ENCODE measurements at places on chromosomes 5 and 9. TPM values are rescaled to one million over a fixed set of nuclear protein-coding genes. Genes with fewer than 3 reads are reported as not detected.

The BNC2 gene
- 26.8 TPM for total RNA-seq

The OR1Q1 gene
- not detected for total RNA-seq

The SPINK6 gene
- total RNA-seq = not detected

The HARS2 gene
- 21.4 TPM for total RNA-seq

The IL4 gene
- total RNA-seq = not detected

The ADAMTSL1 gene
- total RNA-seq = 0.90 TPM

The PCDHA12 gene
- 10.6 TPM for total RNA-seq

- H3K27me3 ChIP-seq = no peaks in the 10 kb centered on the region
- H3K27ac ChIP-seq = no peak within 1 kb of the TSS
- H3K4me1 ChIP-seq = peaks cover 9% of the 10 kb centered on the region
- H3K4me3 ChIP-seq = peak within 1 kb of the TSS; percentile 83
- no peak for DNase-seq
Observed at GRCh38 chr9:35828716-35829083, at the start of gene FAM221B. Gene FAM221B (minus strand): TSS chr9:35828732. CDS start chr9:35826161, 2,571 bp downstream.

GRCh38 chr9:121267689-121268597 is at the start of gene GSN:
Gene GSN (plus strand): TSS chr9:121268162. CDS start chr9:121301972, 33,810 bp downstream.
- no peak within 1 kb of the TSS for H3K27ac ChIP-seq
- peaks cover 31% of the 10 kb centered on the region for H3K4me1 ChIP-seq
- H3K4me3 ChIP-seq = peak within 1 kb of the TSS; percentile 63
- peak; percentile 86 for DNase-seq
- H3K27me3 ChIP-seq = peaks cover 30% of the 10 kb centered on the region

DNA sequence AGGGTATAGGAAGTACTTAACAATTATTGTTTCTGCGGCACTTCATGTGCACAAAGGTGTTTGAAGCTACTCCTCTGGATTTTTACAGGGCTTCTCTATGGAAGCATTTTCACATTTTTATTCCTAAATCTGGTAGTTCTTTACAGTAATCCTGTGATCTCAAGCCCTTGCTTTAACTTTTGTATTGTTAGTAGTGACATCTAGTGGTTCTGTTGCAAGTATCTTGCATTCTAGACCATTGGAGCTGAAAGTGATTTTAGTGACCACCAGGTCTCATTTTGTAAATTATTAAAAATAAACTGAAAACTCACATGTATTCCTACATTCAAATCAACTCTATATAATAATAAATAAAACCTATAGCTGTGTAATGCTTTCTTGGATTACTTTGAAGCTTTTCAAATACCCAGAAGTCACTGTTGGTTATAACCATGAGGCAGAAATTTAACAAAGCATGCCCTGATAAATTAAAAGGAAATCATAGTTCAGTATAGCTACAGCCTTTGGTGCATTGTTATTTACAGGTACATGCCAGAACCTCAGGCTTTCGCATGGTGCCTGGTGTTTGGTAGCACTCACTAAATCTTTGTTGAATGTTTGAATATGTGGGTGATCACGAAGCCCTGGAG is 18.9 kb downstream of the RPS23 start:
- no peak for DNase-seq
- H3K27me3 ChIP-seq = no peaks in the 10 kb centered on the region
- no peaks in the 10 kb centered on the region for H3K36me3 ChIP-seq

DNA sequence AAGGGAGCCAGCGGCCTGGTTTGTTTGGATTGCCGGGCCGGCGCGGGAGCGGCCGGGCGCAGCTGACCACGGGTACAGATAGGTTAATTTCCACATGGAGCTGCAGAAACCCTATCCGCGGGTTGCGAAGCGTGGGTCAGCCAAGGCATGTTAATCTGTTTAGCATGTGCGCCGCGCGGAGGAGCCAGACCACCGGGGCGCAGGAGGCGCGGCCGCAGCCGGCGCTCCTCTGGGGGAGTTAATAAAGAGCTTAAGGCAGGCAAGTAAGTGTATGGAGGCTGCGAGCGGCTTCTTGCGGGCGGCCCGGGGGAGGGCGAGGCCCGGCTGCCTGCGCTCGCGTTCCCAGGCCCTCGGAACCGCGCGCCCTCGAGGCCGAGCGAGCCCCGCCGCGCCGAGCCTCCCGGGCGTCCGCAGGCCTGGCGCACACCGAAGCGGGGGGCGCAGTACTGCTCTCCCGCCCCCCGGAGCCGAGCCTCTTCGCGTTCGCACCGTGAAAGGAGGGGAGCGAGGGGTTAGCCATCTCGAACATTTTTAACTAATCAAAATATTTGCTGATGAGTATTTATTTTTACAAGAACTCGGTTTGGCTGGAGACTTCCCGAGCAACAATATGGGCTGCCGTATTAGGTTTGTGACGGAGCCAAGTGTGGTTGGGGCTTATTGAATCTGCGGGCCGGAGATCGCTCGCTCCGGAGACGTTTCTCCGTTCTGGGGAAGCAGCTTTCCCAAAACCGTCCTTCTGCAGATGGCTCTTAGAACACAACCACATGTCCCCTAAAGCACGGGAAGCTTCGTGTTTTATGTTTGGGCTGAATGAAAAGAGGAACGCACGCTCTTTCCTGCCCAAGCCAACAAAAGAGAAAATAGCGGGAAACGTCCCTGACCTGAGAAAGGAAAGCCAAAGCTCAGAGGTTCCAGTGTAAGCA is 28.8 kb downstream of the FOXD1 start:
- H3K4me3 ChIP-seq = peak overlapping the region; percentile 56
- H3K27me3 ChIP-seq = peaks cover 46% of the 10 kb centered on the region
- no peak for DNase-seq
- H3K36me3 ChIP-seq = no peaks in the 10 kb centered on the region
- H3K4me1 ChIP-seq = no peaks in the 10 kb centered on the region

GRCh38 chr5:150765011-150765798 is 6.4 kb upstream of the DCTN4 start:
- no peak overlapping the region for H3K4me3 ChIP-seq
- no peak overlapping the region for H3K27ac ChIP-seq
- H3K36me3 ChIP-seq = no peaks in the 10 kb centered on the region
- H3K4me1 ChIP-seq = no peaks in the 10 kb centered on the region
- DNase-seq = no peak

DNA sequence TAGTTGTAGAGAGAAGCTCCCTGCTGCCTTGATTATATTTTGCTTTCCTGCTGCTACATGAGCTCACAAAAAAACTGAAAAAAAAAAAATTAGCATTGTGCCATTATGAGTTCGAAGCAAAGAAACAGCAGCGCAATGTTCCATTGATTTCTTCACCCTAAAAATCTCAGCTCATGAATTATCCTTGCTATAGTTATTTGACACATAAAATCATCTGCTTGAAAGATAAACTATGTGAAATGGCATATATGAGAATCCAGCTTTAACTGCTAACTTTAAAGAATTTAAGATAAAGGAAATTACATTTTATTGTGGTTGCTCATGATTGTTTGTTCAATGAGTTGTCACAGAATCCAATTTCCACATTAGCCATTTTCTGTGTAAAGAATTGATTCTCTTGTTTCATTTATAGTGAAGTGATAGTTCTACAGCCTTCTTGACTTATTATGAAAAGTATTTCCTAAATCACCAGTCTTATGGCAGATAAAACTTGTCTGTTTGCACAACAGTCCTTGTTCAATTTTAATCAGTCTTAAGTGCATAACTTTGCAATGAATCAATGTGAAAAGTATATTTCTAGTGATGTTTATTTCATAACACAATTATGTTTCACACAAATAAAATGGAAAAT is 1275.0 kb upstream of the CDH9 start:
- DNase-seq = no peak
- no peak overlapping the region for H3K4me3 ChIP-seq
- no peak overlapping the region for H3K27ac ChIP-seq
- H3K27me3 ChIP-seq = no peaks in the 10 kb centered on the region

DNA sequence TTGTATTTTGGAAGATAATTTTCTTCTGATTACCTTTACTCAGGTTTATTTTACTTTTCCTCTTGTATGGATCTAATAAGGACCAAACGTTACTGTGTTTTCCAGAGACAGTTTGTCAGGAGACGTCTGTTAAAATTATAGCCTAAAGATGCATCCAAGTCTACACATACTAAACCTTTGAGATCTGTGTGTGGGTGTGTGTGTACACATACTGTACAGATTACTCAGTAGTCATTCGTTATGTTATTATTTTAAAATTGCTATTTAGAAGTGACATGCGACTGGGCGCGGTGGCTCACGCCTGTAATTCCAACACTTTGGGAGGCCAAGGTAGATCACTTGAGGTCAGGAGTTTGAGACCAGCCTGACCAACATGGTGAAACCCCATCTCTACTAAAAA is 51.6 kb upstream of the CNTLN start:
- DNase-seq = no peak
- no peaks in the 10 kb centered on the region for H3K27me3 ChIP-seq
- peaks cover 5% of the 10 kb centered on the region for H3K4me1 ChIP-seq
- H3K4me3 ChIP-seq = no peak overlapping the region
- no peak overlapping the region for H3K27ac ChIP-seq

- H3K36me3 ChIP-seq = no peaks in the 10 kb centered on the region
- H3K4me1 ChIP-seq = no peaks in the 10 kb centered on the region
- no peak for DNase-seq
- no peak overlapping the region for H3K27ac ChIP-seq
- no peak overlapping the region for H3K4me3 ChIP-seq
Observed at GRCh38 chr9:106106396-106106795, 412.1 kb downstream of the TMEM38B start.

DNA sequence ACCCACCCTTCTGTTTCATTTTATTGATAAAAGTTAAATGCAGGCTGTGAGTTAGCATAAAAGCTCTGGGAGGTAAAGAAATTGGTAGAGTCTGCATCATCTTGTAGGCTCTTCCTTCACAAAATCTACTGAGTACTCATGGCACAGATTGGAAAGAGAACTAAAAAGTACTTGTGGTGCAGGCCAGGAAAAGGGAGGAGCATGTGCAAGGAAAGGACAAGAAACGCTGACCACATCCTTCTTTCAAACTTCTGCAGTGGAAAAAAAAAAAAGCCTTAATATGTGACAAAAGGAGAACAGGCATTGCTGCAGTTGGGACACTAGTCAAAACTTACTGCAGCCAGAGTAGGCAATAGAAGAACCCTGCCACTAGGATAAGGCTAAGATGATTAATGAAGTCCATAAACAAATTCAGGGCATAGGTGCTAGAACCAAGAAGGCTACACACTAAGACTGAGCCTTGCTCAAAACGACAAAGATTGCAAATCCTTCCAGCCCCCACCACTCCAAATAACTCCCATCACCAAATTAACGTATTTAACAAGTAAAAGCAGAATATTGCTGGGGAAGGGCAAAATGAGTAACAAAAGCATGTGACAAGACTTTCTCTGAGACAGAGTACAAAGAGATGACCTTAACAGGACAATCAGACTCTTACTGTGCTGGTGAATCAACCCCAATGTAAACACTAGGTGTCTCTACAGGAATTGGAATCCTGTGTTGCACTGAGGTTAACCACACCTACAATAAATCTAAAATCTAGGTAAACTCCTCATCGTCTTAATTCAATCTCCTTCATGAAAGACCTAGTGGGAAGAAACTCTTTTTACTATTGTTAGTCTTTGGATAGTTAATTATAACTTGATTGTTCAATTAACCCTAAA is 1024.8 kb downstream of the TLE1 start:
- no peak overlapping the region for H3K4me3 ChIP-seq
- no peak for DNase-seq
- no peaks in the 10 kb centered on the region for H3K27me3 ChIP-seq
- no peaks in the 10 kb centered on the region for H3K36me3 ChIP-seq

- no peaks in the 10 kb centered on the region for H3K27me3 ChIP-seq
- H3K4me3 ChIP-seq = no peak overlapping the region
- no peak for DNase-seq
- H3K4me1 ChIP-seq = no peaks in the 10 kb centered on the region
Observed at GRCh38 chr5:80125022-80125961, 90.1 kb downstream of the THBS4 start.

DNA sequence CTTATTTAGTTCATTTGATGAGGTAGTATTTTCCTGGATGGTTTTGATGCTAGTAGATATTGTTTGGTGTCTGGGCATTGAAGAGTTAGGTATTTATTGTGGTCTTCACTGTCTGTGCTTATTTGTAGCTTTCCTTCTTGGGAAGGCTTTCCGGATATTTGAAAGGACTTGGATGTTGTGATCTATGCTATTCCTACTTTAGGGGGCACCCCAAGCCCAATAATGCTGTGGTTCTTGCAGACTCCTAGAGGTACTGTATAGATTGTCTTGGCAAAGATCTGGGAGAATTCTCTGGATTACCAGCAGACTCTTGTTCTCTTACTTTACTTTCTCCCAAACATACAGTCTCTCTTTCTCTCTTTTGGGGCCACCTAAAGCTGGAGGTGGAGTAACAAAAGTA is 315.7 kb downstream of the MAT2B start:
- H3K4me3 ChIP-seq = no peak overlapping the region
- H3K4me1 ChIP-seq = no peaks in the 10 kb centered on the region
- no peaks in the 10 kb centered on the region for H3K27me3 ChIP-seq
- no peak for DNase-seq

- H3K4me1 ChIP-seq = no peaks in the 10 kb centered on the region
- H3K4me3 ChIP-seq = no peak overlapping the region
- no peak overlapping the region for H3K27ac ChIP-seq
- no peaks in the 10 kb centered on the region for H3K27me3 ChIP-seq
Observed at GRCh38 chr5:12022444-12022843, 118.2 kb upstream of the CTNND2 start.

DNA sequence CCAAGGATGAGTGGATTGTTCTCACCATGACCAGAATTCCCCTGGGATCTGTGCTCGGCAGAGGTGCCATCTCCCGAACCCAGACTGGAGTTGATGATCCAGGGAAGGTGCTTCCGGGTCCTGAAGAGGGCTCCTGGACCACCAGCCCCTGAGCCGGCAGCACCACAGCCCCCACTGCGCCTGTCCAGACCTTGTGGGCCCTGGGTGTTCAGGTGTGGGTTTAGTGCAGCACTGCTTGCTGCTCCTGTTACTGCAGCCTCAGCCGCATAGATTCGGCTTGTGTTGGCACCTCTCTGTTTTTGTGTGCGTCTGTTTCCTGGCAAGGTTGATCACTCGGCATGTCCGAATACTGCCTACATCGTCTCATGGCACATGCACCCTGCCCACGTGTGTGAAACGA is 16.3 kb upstream of the NPM1 start:
- no peaks in the 10 kb centered on the region for H3K36me3 ChIP-seq
- no peaks in the 10 kb centered on the region for H3K27me3 ChIP-seq
- H3K4me3 ChIP-seq = no peak overlapping the region
- H3K4me1 ChIP-seq = no peaks in the 10 kb centered on the region

GRCh38 chr9:20835377-20836286 is 151.6 kb downstream of the FOCAD start:
- H3K36me3 ChIP-seq = no peaks in the 10 kb centered on the region
- DNase-seq = no peak
- peaks cover 3% of the 10 kb centered on the region for H3K4me1 ChIP-seq
- H3K27ac ChIP-seq = no peak overlapping the region

GRCh38 chr5:74516211-74516636 is 124.3 kb downstream of the ENC1 start:
- H3K4me1 ChIP-seq = no peaks in the 10 kb centered on the region
- H3K4me3 ChIP-seq = no peak overlapping the region
- H3K36me3 ChIP-seq = no peaks in the 10 kb centered on the region
- no peak for DNase-seq

DNA sequence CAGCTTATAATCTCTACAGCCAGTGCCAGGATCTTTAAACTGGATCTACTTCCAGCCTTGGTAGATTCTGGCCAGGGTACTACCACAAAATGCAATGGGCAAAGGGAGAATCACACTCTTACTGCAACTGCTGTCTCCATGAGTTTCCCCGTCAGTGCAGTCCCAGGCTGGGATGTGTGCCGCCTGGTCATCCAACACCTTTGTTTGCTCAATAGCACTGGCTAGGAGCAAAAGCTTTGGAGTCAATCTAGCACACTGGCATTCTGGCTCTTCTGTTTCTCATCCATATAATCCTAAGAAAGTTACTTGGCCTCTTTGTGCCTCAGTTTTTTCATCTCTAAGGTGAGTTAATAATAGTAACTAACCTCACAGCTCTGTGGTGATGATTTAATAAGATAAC is 96.9 kb downstream of the FBN2 start:
- H3K4me1 ChIP-seq = no peaks in the 10 kb centered on the region
- no peaks in the 10 kb centered on the region for H3K36me3 ChIP-seq
- no peak for DNase-seq
- H3K27ac ChIP-seq = no peak overlapping the region

All from H1 (cell line).